Activated CD8-positive, alpha-beta memory T cell treated with anti-CD3 and anti-CD28 coated beads, Interleukin-2, amount 10 ng/mL, durations not matched to agents 7 days and 5 days (primary cell): ENCODE measurements at places on chromosomes 13 and 19.

- no peak for DNase-seq
Measured at GRCh38 chr13:113437408-113438010, 15.8 kb downstream of the ADPRHL1 start.

GRCh38 chr19:35178701-35179100, 24.2 kb downstream of the FXYD5 start:
- DNase-seq: no peak

DNA sequence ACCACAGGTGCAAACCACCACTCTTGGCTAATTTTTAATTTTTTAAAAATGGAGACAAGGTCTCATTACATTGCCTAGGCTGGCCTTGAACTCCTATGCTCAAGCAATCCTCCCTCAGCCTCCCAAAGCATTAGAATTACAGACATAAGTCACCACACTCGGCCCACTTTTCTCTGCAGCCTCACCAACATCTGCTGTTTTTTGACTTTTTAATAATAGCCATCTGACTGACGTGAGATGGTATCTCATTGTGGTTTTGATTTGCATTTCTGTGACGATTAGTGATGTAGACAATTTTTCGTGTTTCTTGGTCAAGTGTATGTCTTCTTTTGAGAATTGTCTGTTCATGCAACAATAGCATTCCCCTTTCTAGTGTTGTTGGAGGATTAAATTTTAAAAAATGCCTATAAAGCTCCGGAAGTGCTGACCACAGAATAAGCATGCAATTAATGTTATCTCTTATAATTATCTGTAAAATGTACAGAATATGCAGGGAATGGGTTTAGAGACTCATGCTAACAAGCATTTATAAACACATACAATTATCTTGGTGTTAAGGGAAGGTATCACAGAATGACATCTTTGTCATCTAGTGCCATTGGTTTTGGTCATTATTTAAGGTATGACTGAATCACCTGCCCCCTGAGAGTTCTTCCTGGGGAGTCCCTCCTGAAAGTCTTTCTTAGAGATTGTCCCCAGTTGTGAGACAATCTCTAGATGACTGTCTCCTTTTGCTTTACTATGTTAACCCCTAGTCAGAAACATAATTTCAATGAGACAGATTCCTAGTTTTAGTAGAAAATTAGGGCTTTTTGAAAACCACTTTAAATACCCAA, 118.5 kb upstream of the SERTM1 start:
- DNase-seq: no peak

- no peak for DNase-seq
Measured at GRCh38 chr13:50072676-50073075, 57.4 kb downstream of the KCNRG start.

DNA sequence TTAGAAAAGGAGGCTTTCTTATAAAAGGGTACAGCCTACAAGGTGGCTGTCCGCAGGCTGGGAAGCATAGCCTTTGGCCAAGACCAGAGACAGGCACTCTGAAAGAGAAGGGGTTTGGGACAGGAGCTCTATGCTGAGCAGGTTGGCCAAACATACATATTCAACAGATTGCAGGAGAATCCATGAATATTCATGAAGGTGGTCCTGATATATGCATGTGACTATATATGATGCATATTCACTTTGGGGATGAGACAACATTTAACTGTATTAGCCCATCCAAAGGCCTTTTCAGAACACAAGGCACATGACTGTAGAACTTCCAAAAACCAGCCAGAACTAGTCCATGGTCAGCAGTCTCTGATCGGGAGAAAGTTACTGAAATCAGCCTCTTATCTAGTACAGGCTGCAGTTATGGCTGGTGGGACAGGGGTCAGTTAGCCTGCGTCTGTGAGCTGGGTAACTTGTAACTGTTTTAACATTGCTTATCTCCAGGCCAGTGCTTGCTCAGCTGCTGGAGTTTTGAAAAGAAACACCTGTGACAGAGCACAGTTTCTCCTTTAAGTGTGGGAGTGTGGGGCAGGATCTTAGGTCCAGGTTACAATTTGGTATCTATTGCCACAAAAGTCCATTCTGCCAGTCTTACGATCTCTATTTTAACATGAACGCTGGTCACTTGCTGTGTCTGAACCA, 924.2 kb downstream of the UQCRFS1 start:
- DNase-seq: no peak

GRCh38 chr13:32031025-32031814, at the start of gene FRY:
TSS of gene FRY (plus strand) at chr13:32031774. CDS start at chr13:32031796, 22 bp downstream.
- peak; percentile 61 for DNase-seq
